ENCODE measurements at places on chromosomes 2 and 18.

- DNase-seq: no peak
Measured at GRCh38 chr2:211170843-211171242, 614.4 kb downstream of the CPS1 start.

DNA sequence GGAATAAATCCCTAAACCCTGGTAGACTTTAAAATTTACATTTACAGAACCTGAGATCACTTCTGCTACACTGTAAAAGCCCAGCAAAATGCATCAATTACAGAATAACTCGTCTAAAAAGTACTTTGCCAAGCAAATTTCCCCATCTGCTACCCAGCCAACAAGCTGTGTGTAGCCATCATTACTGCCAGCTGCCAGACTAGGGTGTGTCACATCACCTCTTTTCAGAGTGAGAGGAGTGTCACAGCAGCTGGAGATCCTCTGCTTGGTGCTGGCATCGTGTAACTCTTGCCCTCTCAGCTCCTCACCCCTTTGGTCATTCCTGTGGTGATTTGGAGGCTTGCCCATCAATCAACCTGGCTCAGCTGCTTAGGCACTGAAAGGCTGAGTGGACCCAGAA, 340.4 kb upstream of the MMADHC start:
- no peak for DNase-seq

DNA sequence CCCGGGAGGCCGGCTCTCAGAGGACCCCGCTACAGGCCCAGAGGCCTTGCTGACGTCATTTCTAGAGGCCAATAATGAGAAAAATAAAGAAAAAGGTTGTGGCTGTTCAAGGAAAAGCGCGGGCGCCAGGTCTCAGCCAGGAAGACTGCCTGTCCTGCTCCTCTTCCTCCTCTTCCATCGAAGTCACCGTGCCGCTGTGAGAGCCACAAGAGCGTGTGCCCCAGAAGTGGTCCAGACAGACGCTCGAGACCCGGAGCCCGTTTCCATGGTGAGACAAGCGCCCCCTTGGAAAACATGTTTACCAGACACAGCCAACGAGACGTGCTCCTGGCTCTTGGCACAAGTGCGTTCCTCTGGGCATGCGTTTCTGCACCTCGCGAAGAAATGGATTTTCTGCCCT, 210.5 kb downstream of the HDAC4 start:
- no peak for DNase-seq

DNA sequence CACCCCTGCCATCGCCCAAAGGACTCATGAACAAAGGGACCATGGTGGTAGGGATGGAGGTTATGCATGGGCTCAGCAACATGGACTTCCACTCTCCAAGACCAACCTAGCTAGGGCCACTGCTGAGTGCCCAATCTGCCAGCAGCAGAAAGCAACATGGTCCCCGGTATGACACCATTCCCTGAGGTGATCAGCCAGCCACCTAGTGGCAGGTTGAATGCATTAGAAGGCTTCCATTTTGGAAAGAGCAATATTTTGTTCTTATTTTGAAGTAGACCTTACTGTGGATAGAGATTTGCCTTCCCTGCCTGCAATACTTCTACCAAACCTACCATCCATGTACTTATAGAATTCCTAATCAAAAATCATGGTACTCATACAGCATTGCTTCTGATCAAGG, 99.8 kb downstream of the METTL4 start:
- DNase-seq: no peak

GRCh38 chr2:183063083-183063482, 15.5 kb upstream of the DUSP19 start:
- DNase-seq: no peak

DNA sequence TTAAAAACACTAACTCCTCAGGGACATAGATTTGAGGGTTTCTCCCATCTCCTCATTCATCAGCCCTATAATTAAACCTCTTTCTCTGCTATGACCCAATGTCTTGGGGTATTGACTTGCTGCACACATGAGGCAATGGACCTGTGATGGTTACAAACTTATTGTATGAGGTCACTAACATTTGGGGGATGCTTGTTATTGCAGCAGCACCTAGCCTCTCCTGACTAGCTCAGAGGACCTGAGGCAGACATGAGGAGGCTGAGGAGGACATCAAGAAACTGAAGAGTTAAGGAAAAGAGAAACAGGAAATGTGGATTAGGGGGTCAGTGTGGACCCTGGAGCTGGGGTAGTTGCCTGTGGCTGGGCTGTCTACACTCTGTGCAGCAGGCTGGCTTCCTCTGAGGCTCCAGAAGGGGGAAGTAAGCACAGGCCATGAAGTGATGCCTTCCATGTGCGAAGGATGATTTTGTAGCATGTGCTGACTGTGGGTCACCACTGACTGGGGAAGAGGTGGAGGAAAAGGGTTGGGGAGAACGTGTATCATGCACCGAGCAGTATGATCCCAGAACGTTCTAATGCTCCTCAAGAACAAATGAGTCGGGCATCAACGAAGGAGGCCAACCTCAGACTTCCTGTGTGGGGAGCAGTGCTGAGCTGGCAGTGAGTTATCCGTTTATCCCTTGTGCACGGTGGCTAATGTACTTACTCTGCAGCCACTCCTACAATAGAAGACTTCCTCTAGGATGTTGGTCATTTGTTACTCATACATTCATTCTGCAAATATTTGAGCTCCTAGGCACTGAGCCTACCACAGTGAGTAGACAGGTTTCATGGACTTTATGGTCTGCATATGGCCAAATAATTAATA, 42.1 kb upstream of the RFX8 start:
- DNase-seq: no peak

GRCh38 chr2:214103276-214104001, 307.4 kb upstream of the VWC2L start:
- DNase-seq: no peak

DNA sequence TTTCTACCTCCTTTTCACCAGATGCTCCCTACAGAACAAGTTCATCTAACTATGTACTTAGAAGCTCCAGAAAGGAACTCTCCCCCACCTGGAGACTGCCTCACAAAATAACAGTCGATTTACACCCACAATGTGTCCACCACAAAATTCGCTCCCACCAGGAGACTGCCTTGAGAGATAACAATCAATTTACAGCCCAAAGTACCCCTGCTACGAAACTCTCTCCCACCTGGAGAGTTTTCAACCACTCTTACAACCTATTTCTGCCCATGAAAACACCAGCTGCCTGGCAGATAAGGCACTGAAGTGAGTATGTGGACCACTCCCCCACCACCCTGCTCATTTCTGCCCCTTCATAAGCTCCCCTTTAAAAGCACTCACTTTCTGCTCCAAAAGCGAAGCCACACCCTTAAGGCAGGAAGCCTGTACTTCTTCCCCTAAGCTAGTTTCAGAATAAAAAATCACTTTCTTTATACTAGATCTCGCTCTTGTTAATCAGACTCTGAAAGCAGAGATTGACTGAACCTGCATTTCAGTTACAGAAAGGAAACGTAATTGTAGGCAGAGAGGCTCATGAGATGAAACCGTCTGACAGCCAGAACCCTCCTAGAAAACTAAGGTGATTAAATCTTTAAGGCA, 94.4 kb upstream of the RBBP8 start:
- DNase-seq: no peak

GRCh38 chr18:6659963-6660725, 69.4 kb upstream of the ARHGAP28 start:
- DNase-seq: no peak

DNA sequence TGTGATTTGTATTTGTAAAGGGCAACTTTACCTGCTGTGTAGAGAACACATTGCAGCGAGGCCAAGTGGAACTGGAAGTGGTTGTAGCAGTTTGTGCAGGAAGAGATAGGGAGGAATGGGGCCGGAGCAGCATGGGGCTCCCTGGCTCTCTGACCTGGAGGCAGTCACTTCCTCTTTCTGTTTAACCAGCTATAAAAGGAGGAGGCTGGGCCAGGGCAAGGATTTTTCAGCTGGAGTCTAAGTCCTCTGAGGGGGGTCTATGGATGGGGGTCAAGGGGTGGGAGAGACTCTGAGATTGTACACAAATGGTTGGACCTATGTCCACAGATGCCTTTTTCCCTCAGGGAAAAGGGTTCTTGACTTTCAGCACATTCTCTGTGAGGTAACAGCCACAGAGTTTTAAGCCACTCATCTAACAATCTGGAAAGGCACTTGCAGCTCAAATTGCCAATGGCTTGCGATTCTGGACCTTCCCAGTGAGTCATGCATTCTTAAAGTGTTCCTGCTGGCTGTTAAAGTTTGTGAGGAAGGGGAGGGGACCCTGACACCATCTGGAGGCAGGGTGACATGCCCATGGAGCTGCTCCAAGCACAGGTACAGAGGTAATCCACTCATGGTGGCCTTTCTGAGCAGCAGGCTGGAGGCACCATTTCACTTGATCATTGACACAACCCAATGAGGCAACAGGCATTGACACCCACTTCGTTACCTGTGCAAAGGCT, 347.0 kb downstream of the CYRIA start:
- no peak for DNase-seq

DNA sequence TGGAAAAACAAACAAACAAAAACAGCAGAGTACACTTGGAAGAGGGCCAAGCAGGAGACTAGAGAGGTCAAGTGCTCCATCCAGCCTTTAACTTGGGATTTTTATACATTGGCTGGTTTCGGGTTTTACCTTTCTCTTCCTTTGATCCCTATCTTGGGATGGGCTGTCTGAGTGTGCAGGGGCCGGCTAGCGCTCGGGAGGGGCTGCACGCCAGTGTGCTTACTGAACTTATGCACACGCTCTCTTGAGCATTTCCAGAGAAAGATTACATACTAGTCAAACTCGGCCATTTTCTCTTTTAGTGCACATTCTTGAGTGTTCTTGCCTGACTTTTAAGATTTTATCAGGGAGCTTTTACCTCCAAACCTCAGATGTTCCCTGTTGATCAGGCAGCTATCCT, 707.8 kb downstream of the DSC3 start:
- DNase-seq: no peak

DNA sequence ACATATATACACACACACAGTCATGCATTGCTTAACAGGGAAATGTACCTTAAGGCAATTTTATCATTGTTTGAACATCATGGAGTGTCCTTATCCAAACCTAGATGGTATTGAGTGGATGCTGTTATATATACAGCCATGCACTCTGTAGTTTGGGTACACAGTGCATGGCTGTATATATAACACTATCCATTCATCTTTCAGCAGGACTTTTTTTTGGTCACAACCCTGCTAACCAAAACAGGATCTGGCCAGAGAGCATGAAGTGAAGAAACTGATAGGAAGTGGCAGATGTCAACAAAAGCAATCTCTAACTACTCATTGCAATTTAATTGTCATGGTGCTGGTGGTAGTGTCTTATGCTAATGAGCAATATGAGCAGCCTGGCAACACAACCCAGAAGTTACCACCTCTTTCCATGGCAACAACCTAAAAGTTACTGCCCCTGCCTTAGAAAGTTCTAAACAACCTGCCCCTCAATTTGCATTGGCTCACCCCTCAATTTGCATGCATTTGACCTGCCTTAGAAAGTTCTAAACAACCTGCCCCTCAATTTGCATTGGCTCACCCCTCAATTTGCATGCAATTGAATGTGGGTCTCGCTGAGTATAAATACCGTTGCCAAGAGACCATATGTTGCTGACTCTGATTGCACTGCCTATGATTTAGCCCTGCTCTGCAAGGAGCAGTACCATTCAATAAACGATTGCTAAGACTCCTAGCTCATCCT, 434.9 kb downstream of the DSEL start:
- no peak for DNase-seq

DNA sequence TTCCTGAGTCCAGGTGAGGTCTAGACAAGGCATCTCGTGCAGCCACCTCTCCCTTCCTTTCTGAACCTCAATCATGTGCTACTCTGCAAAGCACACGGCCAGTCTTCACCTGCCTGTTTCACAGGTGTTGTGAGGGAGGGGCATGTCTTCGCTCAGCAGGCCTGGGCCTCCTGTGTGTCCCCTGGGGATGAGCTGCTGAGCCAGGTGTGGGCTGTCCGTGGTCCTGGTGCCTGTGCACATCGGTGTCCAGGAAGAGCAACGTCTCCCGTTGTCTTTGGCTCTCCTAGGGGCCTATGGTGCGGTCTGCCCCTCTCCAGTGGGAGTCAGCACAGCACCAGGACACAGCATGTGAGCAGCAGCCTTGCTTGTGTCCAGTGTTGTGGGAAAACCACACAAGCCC, 16.7 kb downstream of the ARHGEF4 start:
- DNase-seq: no peak

DNA sequence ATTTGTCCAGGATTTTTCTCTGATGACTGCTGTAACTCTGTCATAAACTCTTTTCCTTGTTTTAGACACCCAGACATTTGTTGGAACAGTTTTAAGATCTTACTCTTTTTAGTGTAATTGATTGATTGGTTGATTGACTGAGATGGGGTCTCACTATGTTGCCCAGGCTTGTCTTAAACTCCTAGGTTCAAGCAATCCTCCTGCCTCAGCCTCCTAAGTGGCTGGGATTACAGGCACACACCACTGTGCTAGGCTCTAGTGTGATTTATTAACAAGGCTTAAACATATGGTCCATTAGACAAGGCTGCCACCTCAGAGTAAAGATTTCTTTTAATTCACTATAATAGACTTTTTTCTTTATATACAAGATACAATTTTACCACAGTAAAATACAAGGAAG, 2.0 kb downstream of the PAIP2B start:
- DNase-seq: no peak

GRCh38 chr2:170222842-170223241, 44.9 kb downstream of the MYO3B start:
- no peak for DNase-seq

DNA sequence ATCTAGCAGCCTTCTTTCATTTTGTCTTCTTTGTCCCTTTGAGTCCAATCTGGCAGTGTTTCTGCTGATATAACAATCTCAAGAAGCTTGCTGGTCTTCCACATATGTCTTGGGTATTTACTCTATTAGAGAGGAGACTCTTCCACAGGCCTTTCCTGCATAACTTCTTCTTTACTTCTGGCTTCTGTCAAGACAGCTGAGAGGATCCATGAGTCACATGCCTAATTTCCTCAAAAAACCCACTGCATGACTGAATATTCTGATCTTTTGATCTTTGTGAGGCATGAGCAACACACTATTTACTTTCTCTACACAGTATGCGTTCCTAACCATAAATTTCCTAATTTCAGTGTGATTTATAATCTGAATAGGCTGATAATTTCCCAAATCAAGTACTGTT, 5.1 kb upstream of the DCC start:
- DNase-seq: no peak

DNA sequence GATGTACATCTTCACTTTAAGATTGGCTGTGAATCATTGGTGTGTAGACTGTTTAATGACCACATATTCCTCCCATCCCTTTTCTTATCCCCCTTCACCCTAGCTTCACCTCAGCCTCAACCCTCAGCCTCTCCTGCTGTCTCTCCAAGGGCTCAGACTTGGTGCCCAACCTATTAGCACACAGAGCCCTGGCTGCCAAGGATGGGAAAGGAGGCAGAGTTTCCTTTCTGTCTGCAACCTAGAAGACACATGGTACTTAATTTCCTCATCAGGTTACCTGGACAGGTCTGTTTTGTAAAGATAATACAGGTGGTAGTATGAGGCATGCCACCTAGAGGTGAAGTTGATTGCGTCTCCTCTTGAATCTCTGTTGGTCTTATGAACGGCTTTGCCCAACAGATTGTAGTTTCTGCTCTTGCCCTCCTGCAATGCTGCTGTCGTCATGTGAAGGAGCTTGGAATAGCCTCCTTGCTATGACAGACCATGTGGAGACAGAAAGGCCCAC, 44.5 kb upstream of the RMND5A start:
- no peak for DNase-seq

Measured in stimulated activated CD4-positive, alpha-beta T cell treated with anti-CD3 and anti-CD28 coated beads, Interleukin-4, amount 100 ng/mL, for 1 hour (primary cell).